ENCODE measurements at places on chromosomes 12 and 14.
A peak's percentile ranks its signal among the peaks of the same experiment; 100 is the strongest.

- DNase-seq: no peak
Observed at GRCh38 chr14:101225157-101226152, 321.9 kb upstream of the RTL1 start.

- DNase-seq: peak; percentile 25
Observed at GRCh38 chr14:64174922-64175782, 119.0 kb downstream of the ESR2 start.

DNA sequence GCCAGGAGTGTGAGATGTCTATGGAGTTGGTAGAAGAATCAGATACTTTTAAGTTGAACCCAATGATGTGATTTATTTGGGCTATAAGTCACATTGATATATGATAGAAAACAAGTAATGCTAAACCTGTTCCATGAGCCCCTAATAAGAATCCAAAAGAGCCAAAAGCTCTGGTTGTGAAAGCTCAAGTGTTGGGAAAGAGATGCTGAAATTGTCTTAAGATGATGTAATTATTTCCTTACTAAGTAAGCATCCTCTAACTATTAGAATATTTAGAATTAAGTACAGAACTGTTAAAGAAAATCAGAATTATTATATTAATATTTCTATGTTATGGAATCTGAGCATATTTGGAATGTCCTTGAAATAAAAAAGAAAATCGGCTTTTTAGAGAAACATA, 17.6 kb upstream of the SLC2A13 start:
- no peak for DNase-seq

DNA sequence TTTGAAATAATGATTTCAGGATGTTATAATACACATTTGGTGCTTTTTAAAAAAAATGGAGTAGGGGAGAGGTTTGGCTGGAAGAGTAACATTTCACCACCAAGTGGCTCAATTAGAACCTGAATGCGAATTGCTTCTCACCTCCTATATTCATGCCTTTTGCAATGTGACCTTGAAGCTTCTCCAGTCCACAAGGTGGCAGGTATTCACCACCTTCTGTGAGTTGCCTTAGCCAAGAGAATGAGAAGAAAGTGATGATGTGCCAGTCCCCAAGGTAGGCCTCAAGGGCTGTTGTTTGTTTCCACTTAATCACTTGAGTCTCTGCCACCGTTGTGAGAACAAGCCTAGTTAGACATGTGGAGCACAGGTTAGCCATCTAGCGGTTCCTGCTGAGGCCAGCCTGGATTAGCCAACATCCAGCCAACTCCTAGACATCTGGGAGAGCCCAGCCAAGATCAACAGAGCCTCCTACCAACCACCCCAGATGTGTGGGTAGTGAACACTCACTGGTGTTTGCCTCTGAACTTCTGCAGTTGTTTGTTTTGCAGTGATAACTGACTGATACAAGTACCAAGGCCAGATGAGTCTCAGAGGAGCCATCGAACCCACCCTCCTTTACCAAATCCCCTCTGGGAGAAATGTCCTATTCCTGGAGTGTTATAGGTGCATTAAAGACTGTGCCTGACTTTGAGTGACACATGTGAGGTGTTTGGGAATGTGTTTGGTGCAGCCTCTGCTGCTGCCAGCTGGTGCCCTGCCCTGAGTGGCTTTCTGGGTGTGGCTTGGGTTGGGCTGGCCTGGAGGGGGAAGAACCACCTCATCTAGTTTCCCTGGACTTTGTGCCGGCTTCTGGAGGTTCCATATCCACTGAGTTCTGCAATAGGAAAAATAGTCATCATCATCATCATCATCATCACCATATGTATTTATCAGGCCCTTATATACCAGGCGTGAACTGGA, 132.5 kb upstream of the RFLNA start:
- DNase-seq: no peak

- peak; percentile 62 for DNase-seq
Observed at GRCh38 chr14:105974902-105975301, 448.5 kb downstream of the TMEM121 start.

DNA sequence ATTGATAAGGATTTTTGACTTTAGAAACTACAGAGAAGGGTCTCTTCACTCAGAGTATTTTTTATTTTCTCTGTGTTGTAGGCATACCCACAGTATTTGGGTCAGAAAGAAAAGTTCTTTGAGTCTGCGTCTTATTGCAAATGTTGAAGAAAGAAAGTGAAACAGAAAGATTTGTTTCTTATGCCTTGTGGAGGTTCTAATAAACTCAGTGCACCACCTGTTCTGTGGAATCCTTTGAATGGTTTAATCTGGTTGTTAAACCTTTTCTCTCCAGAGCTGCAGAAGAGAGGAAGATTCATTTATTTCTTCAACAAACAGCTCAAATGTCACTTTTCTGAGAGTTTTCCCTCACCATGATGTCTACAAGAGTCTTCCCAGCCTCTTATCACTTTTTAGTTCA, 146.6 kb upstream of the PLEKHG7 start:
- DNase-seq: no peak

GRCh38 chr12:75760573-75761294, 249.3 kb upstream of the KRR1 start:
- DNase-seq: no peak

DNA sequence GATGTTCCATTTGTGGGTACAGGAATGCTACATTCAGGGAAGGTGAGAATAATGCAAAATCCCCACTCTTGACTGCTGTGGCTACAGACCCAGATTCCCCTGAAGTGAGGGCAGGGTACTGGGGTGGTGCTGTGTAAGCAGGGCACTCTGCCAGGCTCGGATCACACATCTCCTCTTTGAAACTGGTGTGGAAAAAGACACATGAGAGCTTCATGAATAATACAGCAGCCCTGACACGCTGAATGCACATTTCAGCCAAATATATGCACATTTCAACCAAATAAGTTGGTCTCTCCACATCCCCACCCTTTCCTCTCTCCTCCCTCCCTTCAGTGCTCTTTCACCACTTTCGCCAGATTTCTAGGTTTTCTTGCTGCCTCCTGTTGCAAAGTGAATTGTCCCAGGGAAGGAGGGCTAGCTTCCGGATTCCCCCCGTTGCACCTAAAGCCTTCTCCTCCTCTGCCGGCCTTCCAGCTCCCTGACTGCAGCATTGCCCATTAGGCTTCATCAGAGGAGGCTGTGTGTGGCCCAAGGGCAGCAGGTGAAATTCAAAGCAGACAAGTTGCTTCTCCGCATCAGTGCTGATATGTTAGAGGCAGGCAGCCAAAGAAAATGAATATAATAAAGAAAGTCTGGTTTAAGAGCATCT, 118.2 kb upstream of the TMCC3 start:
- no peak for DNase-seq
